ENCODE measurements at places on chromosomes 5 and 9. TPM values are rescaled to one million over a fixed set of nuclear protein-coding genes. Genes with fewer than 3 reads are reported as not detected.

The PRRX2 gene
- total RNA-seq, result not detected

The MARVELD2 gene
- total RNA-seq, result 0.41 TPM

The DPM2 gene
- total RNA-seq, result 11.4 TPM

The FAXDC2 gene
- 2.4 TPM for total RNA-seq

The ROPN1L gene
- 1.2 TPM for total RNA-seq

The MYMK gene
- total RNA-seq, result not detected

The C9orf153 gene
- total RNA-seq, result not detected

The QRFP gene
- under 0.01 TPM for total RNA-seq

The PCDHGA7 gene
- total RNA-seq, result 4.9 TPM

The ADRB2 gene
- total RNA-seq, result 0.82 TPM
